Nucleus accumbens (tissue), 56 donors: ENCODE measurements at places on chromosomes 1 and 21.
A peak's percentile ranks its signal among the peaks of the same experiment; 100 is the strongest.

- DNase-seq, result no peak
Measured at GRCh38 chr1:15410884-15411245, 1.2 kb downstream of the EFHD2 start.

DNA sequence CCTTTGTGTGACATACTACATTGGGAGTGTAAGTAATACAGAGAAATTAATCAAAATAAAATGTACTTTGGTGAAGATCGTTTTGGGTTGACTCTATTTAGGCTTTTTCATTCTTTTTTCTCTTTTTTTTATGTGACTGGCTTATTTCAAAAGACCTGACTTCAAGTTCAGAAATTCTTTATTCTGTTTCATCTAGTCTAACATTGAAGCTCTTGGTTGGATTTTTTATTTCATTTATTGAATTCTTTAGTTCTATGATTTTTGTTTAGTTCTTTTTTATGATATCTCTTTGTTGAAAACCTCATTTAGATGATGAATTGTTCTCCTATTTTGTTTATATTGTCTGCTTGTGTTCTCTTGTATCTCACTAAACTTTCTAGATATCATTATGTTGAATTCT lies 35.6 kb downstream of the SLC35A3 start:
- no peak for DNase-seq

GRCh38 chr1:17669866-17670451 lies 85.2 kb upstream of the ACTL8 start:
- no peak for DNase-seq

DNA sequence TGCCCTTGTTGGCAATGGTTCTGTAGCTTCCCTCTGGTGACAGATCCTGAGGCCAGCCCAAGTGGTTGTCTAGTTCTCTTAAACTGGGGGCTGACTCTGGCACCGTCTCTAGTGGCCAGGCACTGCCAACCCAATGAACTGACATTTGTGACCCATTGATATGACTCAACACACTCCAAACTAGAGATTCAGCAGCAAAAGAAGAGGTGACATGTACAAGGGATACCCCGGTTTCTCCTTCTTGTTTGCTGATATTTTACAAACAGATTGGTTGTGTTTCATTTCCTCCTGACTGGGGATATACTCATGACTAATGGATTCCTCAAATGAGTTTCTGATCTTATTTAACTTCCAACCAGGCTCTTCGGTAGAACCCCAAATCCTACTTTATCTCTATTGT lies 65.9 kb upstream of the DNAJC6 start:
- DNase-seq, result no peak

DNA sequence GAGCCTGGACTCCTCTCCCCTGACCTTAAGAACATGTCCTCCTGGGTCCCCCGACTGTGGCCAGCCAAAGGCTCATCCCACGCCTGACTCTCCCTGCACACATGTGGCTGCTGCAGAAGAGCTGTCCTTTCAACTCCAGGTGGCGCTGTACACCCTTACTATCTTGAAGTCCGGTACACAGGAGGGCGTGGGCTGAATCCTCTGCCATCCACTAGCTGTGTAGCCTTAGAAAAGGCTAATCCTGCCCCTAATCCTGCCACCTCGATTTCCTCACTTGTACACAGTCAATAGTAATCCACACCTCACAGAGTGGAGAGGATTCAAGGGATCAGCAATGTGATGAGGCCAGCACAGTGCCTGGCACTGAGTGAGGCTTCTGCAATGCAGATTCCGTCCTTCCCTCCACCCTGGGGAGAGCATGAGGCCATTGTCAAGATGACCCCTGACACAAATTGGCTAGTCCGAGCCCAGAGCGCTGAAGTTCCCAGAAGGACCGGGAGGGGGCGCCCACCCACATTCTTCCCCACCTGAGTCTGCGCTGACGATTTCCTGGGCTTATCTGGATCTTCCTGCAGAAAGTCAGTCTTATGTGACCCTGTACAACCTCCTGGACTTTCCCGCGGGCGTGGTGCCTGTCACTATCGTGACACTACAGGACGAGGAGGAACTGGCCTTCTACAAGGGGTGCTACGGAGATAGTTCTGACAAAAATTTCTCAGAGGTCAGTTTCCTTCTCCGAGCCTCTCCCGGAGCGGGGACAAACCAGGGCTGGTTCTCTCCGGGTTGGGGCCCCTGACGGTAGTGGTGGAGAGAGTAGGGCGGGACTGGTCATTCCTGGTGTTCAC lies 47.1 kb upstream of the DMBX1 start:
- DNase-seq, result peak; percentile 54

DNA sequence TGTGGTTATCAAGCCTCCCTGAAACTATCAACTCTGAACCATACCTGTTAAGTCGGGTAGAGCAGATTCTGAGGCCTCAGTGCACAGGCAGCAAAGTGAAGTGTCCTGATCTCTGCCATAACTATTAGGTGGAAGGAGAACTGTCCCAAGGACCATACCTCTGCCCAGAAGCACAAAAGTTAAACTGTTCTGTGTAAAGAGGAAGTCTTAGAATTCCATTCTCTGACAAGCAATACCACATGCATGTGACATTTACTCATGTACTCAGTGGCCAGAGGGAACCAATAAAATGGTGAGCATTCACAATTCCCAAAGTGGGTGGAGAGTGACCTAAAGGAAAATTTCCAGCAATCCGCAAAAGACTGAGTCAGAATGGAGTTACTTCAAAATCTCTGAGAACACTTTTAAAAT lies 61.0 kb downstream of the TOR3A start:
- no peak for DNase-seq

- DNase-seq, result no peak
Measured at GRCh38 chr1:228405979-228406228, 731 bp downstream of the TRIM11 start.

GRCh38 chr1:89739013-89739843 lies 81.6 kb upstream of the LRRC8D start:
- DNase-seq, result no peak

DNA sequence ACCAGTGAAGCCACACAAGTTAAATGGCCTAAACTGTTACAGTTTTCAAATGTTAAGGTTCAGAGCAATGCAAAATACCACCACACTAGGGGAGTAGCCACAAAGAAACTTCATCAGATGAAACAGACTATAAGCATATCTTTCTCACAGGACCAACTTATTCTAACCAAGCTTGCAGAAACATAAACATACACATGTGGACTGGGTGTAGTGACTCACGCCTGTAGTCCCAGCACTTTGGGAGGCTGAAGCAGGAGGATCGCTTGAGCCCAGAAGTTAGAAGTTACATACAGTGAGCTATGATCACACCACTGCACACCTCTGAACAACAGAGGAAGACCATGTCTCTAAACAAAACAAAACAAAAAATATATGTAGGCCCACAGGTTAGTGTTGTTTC lies 17.3 kb downstream of the WDR47 start:
- DNase-seq, result no peak

GRCh38 chr1:19734056-19734455 lies 65.7 kb downstream of the TMCO4 start:
- DNase-seq, result no peak

GRCh38 chr21:38914528-38915293 lies 109.0 kb downstream of the ETS2 start:
- no peak for DNase-seq

DNA sequence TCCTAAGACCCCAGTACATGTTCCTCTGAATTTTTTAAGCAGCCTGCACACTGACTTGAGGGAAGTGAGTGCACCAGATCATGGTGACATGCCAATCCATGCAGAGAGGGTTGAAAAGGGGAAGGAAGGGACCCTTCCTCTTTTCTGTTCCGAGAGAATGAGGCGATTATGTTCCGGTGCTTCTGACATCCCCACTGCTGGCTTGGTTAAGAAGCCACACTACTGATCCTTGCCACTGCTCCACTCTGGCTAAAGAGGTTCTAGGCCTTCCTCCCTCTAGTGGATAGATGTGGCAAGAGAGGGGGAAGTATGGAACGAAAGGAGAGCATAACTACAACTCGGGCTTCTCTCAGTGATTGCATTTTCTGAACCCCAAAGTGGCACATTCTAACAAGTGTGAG lies 1.8 kb upstream of the CYB5R1 start:
- DNase-seq, result no peak

GRCh38 chr21:40668555-40669275 lies 178.2 kb downstream of the DSCAM start:
- no peak for DNase-seq

DNA sequence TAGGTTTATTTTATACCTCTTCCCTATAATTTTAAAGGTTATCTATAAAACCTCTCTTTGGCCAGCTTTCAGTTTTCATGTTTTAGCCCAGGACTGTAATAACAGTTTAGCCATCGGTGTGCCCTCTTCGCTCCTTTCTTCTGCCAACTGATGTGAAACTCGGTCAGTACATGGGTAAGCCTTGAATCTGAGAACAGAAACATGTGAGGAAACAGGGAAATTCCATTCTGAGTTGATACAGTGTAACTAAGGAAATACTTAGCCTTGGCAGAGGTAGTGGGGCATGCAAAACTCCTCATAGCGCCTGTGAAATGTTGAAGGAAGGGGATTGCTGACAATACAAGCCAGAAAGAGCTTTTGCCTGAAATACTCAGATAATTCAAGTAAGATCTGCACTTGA lies 465.2 kb downstream of the NCAM2 start:
- no peak for DNase-seq

DNA sequence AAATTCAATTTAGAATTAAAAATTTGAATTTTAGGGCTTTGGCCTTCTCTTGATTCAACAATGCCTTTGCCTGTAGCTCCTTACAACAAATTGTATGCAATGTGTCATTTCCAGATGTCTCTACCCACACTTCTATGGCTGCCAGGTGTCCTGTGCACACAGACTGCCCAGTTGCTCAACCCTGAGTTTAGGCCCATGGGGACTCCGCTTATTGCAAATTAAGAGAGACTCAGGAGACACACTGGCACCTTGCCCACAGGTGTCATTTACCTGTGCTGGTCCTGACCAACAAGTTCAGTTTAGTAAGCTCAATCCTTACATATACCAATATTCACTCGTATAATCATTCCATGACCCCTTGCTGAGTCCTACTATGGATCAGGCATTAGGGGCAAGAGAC lies 236.1 kb downstream of the OMA1 start:
- DNase-seq, result no peak

DNA sequence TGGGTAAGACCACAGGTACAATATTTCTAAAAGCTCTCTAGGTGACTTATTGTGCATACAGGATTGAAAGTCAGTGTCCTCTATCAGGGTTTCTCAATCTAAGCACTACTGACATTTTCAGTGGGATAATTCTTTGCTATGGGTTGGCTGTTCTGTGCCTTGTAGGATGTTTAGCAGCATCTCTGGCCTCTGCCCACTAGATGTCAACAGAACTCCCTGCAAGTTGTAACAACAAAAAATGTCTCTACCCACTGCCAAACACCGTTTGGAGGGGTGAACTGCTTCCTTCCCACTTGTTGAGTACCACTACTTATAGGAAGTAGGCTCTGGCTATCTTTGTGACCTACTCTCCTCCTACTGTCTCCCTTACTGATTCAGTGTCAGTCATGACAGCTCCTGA lies 90.1 kb upstream of the ZRANB2 start:
- no peak for DNase-seq

GRCh38 chr1:15740924-15741850 lies 1.1 kb upstream of the TMEM82 start:
- DNase-seq, result peak; percentile 6

- DNase-seq, result no peak
Measured at GRCh38 chr1:221781102-221781755, 39.3 kb upstream of the DUSP10 start.

DNA sequence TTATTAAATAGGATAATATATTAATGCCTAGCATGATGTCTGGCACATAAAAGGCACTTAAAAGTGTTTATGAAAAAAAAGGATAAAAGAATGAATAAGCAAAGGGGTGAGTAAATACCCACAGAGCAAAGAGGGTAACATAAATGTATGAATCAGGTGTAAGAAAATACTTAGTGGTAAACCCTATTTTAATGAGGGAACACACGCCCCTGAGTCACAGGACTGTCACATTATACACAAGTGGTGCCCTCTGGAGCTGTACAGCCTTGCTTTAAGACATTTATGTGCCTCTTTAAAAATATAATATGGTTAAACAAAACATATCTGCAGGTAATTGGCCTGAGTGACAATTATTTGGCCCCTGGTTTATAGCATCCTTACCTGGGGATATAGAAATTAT lies 78.1 kb upstream of the PTBP2 start:
- no peak for DNase-seq

- peak; percentile 52 for DNase-seq
Measured at GRCh38 chr1:27365372-27366112, 1.2 kb downstream of the MAP3K6 start.

GRCh38 chr1:65431111-65431705 lies 10.7 kb downstream of the LEPR start:
- DNase-seq, result no peak

GRCh38 chr1:183126000-183126366 lies 60.1 kb upstream of the LAMC2 start:
- no peak for DNase-seq

- DNase-seq, result no peak
Measured at GRCh38 chr1:92951141-92951582, 10.1 kb downstream of the DIPK1A start.

- no peak for DNase-seq
Measured at GRCh38 chr1:67308136-67308535, 463 bp downstream of the IL12RB2 start.

- DNase-seq, result no peak
Measured at GRCh38 chr1:219401724-219402625, 210.9 kb downstream of the ZC3H11B start.

- no peak for DNase-seq
Measured at GRCh38 chr1:25845664-25846063, 13.6 kb downstream of the AUNIP start.

DNA sequence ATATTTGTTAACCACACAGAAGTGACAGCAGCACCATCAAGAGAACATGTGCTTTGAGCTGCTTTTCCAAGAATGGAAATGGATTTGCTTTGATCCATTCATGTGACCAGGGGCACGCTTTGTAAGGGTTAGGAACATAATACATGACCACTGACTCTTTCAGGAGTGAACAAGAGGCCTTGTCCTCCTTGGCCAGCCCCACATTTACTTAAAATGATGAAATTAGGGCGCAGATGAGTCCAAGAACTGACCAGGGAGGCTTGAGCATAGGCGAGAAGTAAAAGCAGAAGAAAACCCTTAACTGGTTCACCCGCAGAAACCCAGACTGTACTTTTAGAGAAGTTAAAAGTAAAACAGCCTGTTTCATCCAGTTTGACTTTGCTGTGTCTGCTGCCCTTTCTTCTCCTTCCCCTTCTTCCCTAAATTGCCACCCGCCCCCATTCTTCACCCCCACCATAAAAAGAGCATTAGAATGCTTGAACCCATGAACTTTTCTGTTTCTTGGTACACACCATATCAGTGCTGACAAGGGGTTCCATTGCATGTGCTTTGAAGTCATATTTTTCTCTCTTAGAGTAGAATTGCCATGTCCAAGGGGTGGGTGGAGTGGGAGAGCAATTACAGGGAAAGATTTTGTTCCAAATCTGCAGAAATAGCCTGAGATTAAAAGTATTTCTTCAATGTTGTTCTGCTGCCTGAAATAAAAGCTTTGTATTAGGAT lies 2.6 kb upstream of the GLUL start:
- DNase-seq, result no peak

GRCh38 chr21:41367945-41368734 lies 6.3 kb downstream of the MX2 start:
- no peak for DNase-seq

DNA sequence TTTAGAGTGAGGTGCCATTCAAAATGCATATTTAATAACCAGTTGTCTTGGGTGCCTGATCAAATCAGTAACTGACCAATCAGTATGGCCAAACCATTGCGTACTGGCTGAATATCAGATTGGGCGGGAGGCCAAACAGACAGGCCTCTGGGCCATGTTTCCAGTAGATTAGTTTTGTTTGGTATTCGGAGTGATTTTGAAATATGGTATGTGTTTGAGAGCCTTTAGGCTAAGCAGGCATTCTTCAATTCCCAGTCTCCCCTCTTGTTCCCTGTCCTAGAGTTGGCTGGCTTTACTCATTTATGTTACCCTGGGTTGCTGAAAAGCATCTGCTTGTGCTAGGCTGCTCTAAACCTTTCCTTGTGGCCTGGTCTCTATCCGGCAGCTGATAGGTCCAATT lies 80.1 kb downstream of the BACH1 start:
- DNase-seq, result no peak
